Brain (organoid and tissue), 16 donors: ENCODE measurements at places on chromosomes 5 and 9. TPM values are rescaled to one million over a fixed set of nuclear protein-coding genes. Genes with fewer than 3 reads are reported as not detected.

DNA sequence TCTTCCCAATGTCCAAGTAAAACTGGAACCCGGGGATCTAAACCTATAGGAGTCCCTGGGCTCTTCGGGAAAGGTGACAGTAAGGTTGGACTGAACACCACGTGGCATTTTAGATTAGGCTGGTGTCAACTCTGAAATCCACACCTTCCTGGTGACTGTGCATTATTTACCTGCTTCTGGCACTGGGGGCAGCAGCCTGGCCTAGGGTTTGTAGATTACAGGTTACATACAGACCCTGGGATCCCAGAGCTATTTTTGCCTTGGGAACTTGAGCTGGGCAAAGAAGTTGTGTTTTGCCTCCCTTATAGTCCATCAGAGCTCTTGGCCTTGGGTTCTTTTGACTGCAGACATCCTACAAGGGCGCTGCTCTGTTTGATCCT, 173.2 kb downstream of the DAB2IP start:
- no peak for DNase-seq

The DAB2 gene
- polyA plus RNA-seq, result 4.5 TPM

DNA sequence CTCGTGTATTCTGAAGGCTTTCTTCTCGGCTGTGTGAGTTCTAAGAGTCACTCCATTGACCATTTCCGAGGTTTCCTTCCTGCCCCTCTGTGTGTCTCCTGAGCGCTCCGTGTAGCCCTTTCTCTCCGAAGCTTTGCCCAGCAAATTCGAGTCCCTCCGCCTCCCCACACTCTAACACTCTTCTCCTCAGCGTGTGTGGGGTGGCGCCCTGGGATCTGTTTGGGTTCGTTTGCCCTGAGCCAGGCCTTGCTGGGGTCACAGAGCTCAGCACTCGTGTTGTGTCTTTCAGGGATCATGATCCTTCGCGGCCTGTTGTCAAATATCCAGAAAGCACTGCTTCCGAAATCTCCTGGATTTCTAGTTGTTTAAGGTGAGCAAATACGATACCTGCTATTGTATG, 5.6 kb upstream of the PAEP start:
- no peak for DNase-seq

DNA sequence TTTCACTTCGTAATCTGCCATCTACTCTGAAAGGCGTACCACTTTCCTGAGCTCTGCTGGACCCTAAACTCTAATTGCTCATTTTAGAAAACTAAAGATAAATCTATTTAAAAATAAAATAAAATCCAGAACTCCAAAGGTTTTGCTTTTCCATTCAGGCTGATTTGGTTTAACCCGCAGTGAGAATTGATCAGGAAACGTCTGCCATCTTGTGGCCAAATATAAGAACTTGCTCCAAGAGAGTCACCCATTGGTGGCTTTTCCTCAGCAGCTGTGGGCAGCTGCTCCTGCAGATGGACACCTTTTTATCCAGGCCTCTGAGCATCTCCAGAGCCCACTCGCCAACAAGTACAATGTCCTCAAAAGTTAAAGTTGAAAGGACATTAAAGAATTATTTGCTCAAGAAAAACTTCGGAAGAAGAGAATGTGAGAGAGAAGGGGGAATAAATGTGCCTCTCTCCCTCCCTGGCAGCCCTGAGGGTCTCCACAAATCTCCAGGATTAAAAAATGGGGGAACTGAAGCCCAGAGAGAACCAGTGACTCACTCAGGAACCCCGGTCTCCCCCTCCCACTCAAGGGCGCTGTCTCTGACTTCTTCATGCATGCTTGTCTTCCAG, 4.1 kb downstream of the SAXO1 start:
- DNase-seq, result peak; percentile 91

The XPA gene
- polyA plus RNA-seq, result 9.5 TPM

The CYSRT1 gene
- 0.93 TPM for polyA plus RNA-seq

GRCh38 chr5:166379517-166379916, 1911.9 kb upstream of the WWC1 start:
- DNase-seq, result no peak

The GBA2 gene
- 56.0 TPM for polyA plus RNA-seq

- no peak for DNase-seq
Observed at GRCh38 chr9:110967196-110967595, 71.1 kb downstream of the LPAR1 start.

GRCh38 chr9:89803403-89803802, 198.6 kb downstream of the GADD45G start:
- DNase-seq, result no peak

The KIF20A gene
- polyA plus RNA-seq, result 26.0 TPM

DNA sequence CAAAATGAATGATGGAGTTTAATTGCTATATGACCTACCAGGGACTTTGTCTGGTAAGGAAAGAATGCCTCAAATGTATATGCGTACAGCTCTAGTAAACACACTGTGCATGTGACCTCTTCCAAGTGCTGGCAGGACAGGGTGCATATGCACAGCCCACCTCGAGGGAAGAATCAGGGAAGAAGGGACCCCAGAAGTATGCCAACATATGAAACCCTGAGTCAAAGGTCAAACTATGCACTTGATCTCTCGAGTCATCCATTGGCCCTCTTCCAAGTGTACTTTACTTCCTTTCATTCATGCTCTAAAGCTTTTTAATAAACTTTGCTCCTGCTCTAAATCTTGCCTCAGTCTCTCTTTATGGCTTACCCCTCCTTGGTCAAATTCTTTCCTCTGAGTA, 804.6 kb upstream of the COX7C start:
- no peak for DNase-seq

DNA sequence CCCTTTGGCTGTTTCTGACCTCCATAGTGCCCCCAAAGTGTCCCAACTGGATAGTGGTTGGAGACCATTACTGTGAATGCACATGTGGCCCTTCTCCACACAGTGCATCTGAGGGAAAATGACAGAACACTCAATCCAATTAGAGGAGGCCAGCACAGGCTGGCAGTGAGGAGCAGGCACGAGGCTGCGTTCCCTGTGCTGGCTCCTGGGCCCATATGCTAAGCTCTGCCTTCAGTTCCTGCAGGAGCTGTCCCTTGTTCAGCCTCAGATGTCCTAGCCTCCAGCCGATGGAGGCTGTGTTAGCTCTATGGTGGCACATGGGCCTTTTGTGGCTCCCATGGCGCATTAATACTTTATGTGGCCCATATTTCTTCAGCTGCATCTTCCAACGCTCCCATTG, 35.8 kb downstream of the ALG2 start:
- DNase-seq, result no peak

DNA sequence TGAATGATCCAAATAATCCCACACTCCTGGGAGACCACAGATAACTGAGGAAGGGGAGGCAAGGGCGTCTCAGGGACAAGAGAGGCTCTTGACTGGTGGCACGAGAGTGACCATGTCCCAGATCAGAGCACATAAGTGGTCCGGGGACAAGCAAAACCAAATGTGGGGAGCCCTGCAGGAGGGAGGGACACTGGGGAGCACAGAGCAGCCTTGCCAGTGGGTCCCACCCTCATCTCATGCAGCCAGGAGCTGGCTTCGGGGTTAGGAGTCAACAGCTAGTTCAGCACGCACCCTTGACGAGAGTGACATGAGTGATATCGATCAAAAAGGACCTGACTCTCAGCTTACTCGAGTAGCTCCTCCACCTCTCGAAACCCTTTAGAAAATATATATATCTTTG, 16.5 kb upstream of the UBE2QL1 start:
- no peak for DNase-seq
